ENCODE measurements at places on chromosomes 2 and 18. TPM values are rescaled to one million over a fixed set of nuclear protein-coding genes. Genes with fewer than 3 reads are reported as not detected.

Gene RFX8
- polyA plus RNA-seq, result not detected

Gene GDF7
- 1.8 TPM for polyA plus RNA-seq

Gene C2orf78
- polyA plus RNA-seq, result not detected

Gene SLC9A2
- 5.6 TPM for polyA plus RNA-seq

Data from kidney (tissue), 22 donors.